A172 (cell line): ENCODE measurements at places on chromosomes 16 and 17. TPM values are rescaled to one million over a fixed set of nuclear protein-coding genes. Genes with fewer than 3 reads are reported as not detected.
A peak's percentile ranks its signal among the peaks of the same experiment; 100 is the strongest.

Gene KRTAP16-1
- total RNA-seq: not detected in 2 replicates

DNA sequence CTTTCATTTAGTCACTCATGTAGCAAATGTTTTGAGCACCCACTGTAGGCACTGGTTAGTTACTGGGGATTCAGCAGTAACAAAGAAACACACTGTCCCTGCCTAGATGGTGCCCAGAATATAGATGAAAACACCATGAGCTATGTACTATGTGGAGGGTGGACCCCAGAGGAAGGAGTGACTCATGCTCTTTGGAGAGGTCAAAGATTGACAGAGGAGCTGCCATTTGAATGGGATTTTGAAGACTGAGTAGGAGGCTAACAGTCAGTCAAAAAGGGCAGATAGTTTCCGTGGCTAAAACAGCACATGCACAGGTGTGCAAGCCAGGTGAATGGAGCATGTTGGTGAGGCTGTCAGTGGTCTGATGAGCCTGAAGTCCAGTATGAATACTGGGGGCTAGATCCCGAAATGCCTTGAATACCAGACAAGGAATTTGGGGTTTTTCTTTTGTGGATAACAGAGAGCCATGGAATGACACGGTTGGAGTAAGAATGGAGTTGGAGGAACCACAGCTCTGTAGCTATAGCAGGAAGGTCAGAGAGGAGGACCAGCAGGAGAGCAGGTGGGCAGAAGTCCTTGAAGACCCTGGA is 6.1 kb downstream of the IL21R start:
- DNase-seq: peak; percentile 51

DNA sequence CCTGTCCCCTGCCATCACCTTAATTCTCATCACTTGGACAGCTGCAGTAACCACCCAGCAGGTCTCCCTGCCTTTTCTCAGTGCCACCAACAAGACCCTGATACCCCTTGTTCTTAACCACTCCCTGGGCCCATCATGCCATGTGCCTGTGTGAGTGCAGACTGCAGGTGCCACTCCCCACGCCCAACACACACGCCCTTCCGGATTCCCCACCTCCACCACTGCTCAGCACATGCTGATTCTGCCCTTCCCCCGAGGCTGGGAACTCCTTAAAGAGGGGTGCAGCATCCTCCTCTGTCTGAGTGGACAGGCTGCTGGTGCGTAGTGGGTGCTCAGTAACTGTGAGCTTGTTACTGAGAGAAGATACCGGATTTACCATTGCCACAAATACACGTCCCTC is 52.4 kb downstream of the PLD6 start:
- no peak for DNase-seq

Gene TIMM22
- 17.4 and 23.5 TPM in 2 replicates for total RNA-seq

DNA sequence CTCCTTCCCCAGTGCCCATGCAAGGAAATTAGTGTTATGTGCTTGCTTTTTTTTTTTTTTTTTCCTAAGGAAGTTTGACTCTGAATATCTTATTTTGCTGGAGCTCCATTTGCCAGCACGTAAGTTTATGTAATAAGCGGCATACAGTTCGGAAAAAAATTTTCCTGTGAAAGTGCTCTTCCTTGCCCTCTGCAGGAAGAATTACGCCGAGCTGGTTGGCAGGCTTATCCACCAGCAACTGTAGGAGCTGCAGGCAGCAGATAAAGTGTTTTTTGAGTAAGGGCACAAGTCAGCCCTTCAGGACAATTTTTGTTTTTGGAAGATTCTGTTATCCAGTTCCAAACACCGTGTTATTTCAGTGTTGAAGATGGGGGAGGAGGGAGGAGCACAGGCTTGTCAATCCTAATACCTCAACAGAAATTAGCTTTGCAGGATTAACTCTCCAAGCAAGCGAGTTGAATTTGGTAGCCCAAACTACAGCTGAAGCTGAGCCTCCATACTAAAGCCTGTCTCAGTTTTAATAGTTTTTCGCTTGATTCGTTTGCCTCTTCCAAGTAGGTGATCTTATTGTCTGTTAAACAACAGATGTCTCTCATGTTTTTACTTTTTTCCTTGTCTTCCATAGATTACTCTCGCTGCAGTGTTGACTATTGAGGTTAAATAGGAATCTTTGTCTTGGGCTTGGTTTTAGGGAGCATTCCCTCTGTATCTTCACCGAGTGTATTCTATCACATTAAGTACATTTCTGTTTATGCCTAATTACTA is 1.1 kb downstream of the SPECC1 start:
- DNase-seq: peak; percentile 63

DNA sequence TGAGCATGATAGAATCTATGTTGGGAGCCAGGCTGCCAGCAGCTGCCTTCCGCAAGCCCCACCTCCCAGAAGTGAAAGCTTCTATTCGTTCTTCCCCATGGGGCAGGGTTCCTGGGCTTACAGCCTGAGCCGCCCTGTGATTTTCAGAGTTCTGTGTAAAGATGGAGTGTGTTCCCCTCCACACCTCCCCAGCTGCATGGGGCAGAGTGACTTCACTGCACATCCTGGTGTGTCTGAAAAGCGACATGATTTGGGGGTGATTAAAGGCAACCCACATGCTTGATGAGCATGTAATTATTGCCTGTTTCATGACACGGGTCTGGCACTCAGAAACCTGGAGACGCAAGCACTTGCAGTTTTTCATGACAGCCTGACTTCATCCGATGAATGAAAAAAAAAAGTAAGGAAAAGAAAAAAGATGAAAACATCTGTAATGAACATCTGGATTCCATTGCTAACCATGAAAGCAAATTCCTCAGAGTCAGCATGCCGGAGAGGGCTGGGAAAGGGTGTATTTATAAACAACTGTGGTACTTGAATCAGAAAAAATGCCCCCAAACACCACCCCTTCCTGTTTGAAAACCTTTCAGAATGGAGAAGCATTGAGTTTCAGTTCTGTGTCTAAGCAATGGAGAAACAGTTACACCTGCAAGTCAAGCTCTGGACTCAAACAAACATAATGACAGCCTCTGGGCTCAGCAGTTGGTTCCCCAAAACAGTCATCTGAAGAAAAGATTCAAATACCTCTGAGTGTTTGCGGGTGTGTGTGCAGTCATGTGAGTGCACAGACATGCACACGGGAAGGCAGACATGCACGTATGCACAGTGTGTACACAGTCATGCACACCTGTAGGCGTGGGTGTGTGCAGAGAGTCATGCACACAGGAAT is 266.0 kb downstream of the ENGASE start:
- no peak for DNase-seq

DNA sequence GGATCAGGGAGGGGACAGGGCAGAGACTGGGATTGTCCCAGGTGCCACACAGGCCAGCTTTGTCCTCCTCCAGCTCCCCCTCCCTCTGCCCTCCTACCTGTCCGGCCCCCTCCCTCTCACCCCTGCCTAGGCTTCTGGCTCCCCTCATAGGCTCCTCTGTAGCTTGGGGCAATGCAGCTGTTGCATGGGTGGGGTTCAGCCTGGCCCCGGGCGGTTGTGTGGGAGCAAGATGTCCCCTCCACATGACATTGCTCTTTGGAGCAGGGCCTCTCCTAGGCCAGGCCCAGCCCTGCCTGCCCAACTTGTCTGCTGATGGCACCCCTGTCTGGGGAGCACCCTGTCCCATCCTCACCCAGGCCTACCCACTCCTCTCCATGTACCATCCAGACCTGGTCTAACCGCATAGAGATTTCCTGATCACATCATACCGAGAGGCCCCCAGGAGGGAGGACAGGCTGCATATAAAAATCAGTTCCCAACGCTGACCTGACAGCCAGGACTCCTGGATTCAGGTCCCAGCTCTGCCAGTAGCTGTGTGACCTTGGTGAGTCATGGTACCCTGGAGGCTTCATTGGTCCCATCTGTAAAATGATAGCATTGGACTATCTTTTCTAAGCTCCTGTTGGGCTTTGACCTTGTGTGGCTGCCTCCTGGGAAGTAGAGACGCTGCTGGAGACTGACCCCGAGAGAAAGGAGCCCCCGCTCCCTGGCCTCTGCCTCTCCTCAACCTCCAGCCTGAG is 48.8 kb upstream of the DLX4 start:
- DNase-seq: no peak

- DNase-seq: no peak
These were observed 4.7 kb upstream of the SLC6A4 start for GRCh38 chr17:30240177-30240576.

Gene ZNF469
- total RNA-seq: 0.55 and 0.91 TPM in 2 replicates

GRCh38 chr16:81337097-81337496 is 22.3 kb downstream of the GAN start:
- no peak for DNase-seq

- DNase-seq: no peak
These were observed at the start of gene RAB11FIP4 for GRCh38 chr17:31391496-31391949. Gene RAB11FIP4, plus strand, starts transcription at chr17:31391675. Its CDS starts 178 bp downstream, at chr17:31391853.

Gene BRIP1
- 18.4 and 25.5 TPM in 2 replicates for total RNA-seq

GRCh38 chr16:71354156-71354555 is 4.4 kb upstream of the CALB2 start:
- DNase-seq: no peak

Gene PARN
- total RNA-seq: 64.6 and 86.6 TPM in 2 replicates

GRCh38 chr16:2734844-2735515 is 15.0 kb upstream of the PRSS27 start:
- no peak for DNase-seq

- DNase-seq: no peak
These were observed 425.1 kb downstream of the UTP18 start for GRCh38 chr17:51685287-51685909.

DNA sequence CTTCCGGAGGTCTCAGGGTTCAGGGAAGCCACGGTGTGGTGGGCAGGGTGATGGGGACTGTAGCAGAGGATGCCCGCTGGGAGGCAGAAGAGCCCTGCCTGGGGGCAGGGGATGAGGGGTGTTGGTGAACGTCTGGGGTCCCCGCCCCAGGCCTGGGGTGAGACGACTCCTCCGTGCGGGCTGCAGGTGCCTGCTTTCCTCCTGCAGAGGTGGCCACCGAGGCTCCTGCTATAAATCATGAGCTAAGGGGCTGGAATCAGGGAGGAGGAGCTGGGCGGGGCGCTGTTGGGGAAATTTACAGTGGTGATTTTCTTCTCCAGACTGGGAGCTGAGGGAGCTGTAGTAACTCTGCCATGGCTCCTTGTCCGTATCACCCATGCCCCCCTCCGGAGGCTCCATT is 167.0 kb downstream of the MRM1 start:
- DNase-seq: no peak

DNA sequence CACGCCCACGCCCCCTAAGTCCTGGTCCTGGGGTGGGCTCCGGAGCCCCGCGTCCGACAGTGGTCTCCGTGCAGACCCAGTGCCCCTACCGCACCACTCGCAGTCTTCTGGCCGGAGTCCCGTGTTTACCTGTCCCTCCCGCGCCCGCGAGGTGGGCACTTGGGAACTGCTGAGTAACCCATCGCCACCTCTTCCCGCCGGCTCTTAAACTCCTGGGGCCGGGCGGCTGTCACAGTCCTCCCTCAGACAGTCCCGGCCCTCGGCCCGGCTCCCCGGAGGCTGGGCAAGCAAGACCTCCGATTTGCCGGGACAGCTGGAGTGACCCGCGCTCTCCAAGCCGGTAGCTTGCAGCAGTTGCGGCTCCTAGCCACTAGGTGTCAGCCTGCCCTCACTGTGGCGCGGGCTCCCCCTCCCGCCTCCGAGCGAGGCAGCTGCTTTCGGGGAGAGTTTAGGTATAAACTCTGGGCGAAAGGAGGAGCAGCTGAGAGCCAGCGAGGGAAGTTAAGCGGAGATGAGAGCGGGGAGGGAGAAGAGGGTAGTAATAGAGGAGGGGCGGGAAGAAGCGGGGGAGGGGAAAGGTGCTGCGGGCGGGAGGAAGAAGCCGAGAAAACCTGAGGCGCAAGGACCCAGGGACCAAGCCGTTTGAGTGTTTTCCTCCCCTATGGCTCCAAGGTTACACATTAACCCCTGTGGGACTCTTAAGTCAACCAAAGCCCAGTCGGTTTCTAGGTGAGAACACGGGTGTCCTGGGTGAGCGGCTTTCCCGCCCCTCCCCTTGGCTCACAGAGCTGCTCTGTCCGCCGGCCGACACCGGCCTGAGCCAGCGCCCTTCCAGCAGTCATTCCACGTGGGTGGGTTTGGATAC is 826 bp upstream of the TLCD1 start:
- DNase-seq: peak; percentile 93

- DNase-seq: no peak
These were observed 4.6 kb upstream of the PYDC1 start for GRCh38 chr16:31221357-31222160.

- DNase-seq: no peak
These were observed 5.5 kb downstream of the NME3 start for GRCh38 chr16:1765826-1766225.

GRCh38 chr17:68403122-68403521 is 54.2 kb downstream of the WIPI1 start:
- no peak for DNase-seq

- DNase-seq: no peak
These were observed 34.9 kb downstream of the CMC2 start for GRCh38 chr16:80971819-80972218.

Gene SOX8
- 0.07 and 0.14 TPM in 2 replicates for total RNA-seq

DNA sequence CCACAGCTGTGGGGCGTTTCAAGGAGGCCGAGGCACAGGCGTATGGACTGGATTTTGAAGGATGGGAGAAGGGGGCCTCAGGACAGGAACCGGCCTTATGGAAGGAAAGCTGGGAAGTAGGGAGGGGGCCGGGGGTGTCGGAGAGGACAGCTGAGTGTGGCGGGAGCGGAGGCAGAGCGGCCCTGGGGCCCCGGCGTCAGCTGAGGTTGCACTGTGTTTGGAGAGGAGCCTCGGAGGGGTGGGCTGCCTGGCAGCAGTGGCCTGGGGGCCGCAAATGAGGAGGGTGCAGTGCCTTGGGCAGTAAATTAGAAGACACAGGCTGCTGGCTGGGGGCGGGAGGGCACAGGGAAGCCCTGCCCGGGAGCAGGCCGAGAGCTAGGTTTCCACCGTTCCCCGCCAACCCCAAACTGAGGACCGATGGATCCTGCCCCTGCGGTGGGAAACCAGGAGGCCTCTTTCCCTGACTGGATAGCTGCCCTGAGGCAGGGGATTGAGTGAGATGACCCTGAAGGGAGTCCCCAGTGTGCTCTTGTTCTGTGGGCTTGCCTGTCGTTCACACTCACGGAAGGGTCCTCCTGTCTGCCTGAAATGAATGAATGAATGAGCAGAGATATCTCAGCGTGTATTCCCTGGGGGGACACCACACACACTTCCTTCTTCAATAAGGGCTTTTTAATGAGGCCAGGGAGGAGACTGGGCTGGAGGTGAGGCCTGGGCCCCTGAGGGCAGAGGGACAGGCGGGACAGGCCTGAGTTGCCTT is 18.4 kb downstream of the FOXJ1 start:
- no peak for DNase-seq

GRCh38 chr16:84511831-84512230 is 7.4 kb upstream of the MEAK7 start:
- DNase-seq: no peak

- DNase-seq: no peak
These were observed 23.5 kb downstream of the XPO6 start for GRCh38 chr16:28188085-28188916.

DNA sequence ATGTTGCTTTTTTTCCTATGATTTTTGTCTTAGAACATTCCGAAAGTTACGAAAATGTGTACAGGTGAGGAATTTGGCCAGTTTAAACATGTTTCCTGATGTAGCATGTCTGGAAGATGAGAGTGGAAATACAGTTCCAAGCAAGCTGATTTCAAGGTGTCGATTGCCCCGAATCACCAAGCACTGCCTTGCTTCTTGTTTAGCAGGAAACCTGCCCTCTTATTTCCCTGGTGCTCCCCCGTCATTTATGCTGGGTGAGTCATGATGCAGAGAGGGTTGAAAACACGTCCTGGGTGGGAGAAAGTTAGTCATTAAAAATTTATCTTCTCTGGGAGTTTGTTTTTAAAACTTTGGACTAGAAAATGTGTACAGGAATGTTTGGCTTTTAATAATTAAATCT is 608.6 kb upstream of the EEF2KMT start:
- no peak for DNase-seq

Gene CLDN9
- 0.16 TPM in 1 of 2 replicates, not detected in the other for total RNA-seq

- DNase-seq: no peak
These were observed 106.2 kb downstream of the BRIP1 start for GRCh38 chr17:61757168-61757567.

Gene TMEM238L
- total RNA-seq: not detected in 2 replicates
